Activated effector memory CD4-positive, alpha-beta T cell treated with anti-CD3 and anti-CD28 coated beads, Interleukin-2, amount 50 U/mL, for 16 hours (primary cell): ENCODE measurements at places on chromosomes 16 and 17.
A peak's percentile ranks its signal among the peaks of the same experiment; 100 is the strongest.

- DNase-seq, result no peak
Observed at GRCh38 chr17:82507631-82508175, 11.8 kb upstream of the FOXK2 start.

DNA sequence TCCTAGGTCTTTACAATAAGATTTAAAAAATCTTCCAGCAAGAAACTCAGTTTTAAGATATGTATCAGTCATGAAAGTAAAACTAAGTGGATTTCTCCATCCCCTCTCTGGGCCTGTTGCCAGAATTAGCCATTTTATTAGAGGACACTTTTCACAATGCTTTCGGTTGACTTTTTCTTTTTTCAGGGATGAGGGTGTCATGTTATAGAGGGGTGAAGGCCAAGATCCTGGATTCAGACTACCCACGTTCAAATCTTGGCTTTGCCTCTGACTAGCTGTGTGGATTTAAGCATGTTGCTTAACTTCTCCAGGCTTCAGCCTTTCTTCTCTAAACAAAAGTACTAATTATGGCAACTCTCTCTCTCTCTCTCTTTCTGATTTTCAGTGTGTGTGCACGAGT lies 111.7 kb upstream of the COX10 start:
- no peak for DNase-seq

DNA sequence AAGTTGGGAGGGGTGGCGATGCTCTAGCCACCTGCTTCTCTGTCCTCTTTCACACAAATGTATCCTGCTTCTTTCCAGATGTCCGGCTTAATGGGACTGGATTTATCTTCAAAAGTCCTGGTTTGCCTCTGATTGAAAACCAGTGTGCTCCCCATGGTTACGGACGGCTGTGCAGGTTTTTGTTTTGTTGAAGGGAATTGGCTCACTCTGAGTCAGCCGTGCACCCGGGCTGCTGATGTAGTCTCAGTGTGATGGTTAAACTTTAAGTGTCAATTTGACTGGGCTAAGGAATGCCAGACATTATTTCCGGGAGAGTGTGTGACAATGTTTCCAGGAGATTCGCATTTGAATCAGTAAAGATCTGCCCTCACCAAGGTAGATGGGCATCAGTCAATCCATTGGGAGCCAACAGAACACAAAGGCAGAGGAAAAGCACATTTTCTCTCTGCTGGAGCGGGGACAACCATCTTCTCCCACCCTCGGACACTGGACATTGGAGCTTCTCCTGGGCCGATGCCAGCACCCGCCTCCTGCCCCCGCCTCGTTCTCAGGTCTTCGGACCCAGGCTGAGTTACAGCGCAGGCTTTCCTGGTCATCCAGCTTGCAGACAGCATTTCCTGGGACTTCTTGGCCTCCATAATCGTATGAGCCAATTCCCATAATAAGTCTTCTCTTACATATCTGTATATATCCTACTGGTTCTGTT lies 126.9 kb upstream of the TNRC6C start:
- DNase-seq, result peak; percentile 31

DNA sequence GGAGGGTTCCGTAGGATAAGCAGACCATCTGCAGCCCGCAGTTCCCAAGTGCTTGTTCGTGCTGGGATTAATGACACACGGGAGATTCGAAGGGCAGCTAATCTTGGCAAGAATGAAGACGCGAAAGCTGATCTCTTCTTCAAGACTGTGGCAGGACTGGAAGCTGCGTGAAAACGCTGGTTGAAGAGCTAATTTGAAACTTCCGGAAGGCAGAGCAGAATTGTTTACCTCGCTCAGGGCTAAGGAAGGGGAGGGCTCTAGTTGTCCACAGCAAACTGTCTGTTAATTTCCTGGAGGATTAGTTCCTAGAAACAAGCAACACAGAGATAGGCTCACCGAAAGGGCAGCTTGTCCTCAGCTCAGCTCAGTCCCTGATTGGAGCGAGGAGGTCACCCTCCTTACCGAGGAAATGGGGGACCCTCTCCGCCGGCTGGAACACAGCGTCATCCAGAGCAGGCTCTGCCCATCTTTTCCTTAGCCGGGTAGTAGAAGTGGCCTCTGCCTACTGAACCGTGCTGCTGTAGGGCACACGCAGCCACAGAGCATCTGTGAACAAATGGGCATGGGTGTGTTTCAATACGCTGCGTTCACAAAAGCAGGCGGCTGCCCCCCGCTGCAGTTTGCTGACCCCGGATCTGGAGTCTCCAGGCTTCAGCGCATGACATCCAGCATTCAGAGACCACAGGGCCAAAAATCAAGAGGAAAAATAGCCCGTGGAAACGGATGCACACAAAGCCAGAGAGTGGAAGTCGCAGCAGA lies 16.7 kb upstream of the BAIAP2 start:
- DNase-seq, result no peak

DNA sequence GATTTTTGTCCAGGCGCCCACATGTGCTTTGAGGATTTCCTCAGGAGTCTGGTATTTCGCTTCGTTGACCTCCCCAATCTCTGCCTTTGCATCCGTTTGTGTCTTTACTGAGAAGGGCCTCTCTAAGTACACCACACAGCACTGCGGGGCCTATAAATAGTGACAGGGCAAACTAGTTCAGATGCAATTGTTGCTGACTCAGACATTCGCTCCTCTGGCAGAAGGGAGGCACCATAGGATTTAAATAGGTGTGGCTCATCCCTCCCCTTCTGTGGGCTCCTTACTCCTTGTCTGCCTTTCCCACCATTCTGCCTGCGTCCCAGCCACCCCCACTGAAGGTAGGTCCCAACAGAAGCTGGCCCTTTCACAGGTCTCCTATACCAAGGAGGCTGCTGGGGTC lies 192.3 kb downstream of the SHISA9 start:
- DNase-seq, result no peak

- DNase-seq, result peak; percentile 80
Observed at GRCh38 chr16:28168991-28169554, 42.7 kb downstream of the XPO6 start.

- no peak for DNase-seq
Observed at GRCh38 chr17:44277976-44278375, 10.0 kb upstream of the SLC4A1 start.

- DNase-seq, result no peak
Observed at GRCh38 chr17:39915559-39915958, 2.9 kb downstream of the GSDMB start.

- no peak for DNase-seq
Observed at GRCh38 chr17:82385559-82386254, 14.1 kb downstream of the UTS2R start.

DNA sequence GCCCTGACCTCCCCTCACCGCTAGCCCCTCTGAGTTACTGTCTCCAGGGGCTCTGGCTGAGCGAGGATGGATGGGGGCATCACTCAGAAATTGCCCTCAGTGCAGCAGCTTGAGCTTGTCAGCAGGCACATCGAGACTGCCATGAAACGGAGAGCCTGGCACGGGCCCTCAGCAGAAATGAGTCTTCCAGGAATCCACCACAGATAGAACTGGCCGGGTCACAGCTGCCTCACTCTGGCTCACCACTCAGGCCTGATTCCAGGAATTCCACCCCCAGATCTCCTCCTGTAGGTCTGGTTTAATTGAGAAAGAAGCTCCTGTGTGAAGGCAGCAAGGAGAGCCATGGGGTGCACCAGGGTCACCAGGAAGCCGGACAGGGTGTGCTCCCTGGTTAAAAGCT lies 85.5 kb downstream of the GSG1L start:
- DNase-seq, result peak; percentile 38

DNA sequence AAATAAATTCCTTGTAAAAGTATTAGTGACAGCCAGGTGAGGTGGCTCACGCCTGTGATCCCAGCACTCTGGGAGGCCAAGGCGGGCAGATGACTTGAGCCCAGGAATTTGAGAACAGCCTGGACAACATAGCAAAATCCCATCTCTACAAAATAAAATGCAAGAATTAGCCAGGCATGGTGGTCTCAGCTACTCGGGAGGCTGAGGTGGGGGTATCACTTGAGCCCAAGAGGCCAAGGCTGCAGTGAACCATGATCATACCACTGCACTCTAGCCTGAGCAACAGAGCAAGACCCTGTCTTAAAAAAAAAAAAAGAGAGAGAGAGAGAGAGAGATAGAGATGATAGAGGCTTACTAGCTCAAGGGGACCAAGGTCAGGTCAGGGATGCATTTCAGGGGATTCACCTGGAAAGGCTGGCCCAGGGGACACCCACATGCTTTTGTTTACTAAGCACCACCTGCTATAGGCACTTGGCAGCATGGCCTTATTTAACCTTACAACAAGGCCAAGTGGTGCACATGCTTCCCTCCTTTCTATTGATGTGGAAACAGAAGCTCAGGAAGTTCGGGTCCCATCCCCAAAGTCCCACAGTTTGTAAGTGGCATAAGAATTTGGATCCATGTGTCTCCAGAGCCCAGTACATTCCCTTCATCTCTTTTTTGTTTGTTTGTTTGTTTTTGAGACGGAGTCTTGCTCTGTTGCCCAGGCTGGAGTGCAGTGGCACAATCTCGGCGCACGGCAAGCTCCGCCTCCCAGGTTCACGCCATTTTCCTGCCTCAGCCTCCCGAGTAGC lies 12.4 kb upstream of the SRCIN1 start:
- peak; percentile 22 for DNase-seq
